Spinal cord (tissue), 10 donors: ENCODE measurements at places on chromosomes 1 and 21. TPM values are rescaled to one million over a fixed set of nuclear protein-coding genes. Genes with fewer than 3 reads are reported as not detected.

Gene FAM72A
- 4.2 TPM for total RNA-seq

Gene MYOM3
- total RNA-seq, result 0.50 TPM

Gene NUDT4B
- total RNA-seq, result 2.8 TPM

Gene HSD3B2
- total RNA-seq, result not detected

Gene CSRP1
- 168 TPM for total RNA-seq

Gene SPRR4
- total RNA-seq, result not detected

Gene AGO1
- 16.0 TPM for total RNA-seq

Gene AIRE
- 0.50 TPM for total RNA-seq

Gene EFNA1
- total RNA-seq, result 14.8 TPM
